Posterior vena cava (tissue), 2 donors: ENCODE measurements at places on chromosomes 1 and 21. TPM values are rescaled to one million over a fixed set of nuclear protein-coding genes. Genes with fewer than 3 reads are reported as not detected.

The FHL3 gene
- 55.6 TPM for total RNA-seq

- no peak for DNase-seq
Measured at GRCh38 chr1:176211396-176212165, 4.5 kb upstream of the COP1 start.

DNA sequence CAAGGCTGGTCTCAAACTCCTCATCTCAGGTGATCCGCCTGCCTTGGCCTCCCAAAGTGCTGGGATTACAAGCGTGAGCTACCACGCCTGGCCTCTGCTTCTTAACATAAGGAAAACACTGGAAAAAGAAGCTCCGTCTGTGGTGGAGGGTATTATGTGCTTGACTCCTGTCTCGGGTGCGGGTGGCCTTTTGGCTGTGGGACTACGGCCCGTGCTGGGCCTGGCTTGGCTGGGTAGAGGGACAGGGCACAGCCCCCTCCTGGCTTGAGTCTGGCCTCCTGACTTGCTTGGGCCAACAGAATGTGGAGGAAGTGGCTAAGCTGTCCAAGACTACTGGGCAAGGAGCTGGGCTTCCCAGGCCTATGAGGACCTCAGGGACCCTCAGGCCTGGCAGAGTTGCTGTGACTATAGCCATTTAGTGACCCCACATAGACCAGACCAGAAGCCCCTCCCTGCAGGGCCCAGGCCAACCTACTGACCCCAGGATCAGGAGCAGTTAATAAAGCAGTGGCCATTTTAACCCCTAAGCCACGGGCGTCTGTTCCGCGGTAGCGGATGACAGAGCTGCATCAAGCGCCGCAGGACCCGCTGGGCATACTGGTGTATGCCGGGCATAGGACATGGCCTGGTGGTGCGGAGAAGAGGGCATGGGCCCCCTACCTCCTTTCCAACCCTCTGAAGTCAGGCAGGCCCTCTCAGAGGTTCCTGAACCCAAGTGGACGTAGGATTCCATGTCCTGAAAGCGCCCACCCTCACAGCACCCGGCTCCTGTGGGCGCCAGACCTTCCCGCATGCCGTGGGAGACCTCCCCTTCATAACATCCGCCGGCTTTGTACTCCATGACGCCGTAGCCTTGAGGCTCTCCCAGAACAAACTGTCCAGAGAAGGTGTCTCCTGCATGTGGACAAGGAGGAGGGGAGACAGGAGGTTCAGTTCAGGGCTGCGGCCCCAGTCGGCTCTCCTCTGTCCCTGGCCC lies 4.4 kb downstream of the MORN1 start:
- DNase-seq = peak; percentile 67

- no peak for DNase-seq
Measured at GRCh38 chr1:94627771-94628498, 86.4 kb upstream of the F3 start.

The GPR153 gene
- 11.8 TPM for total RNA-seq

DNA sequence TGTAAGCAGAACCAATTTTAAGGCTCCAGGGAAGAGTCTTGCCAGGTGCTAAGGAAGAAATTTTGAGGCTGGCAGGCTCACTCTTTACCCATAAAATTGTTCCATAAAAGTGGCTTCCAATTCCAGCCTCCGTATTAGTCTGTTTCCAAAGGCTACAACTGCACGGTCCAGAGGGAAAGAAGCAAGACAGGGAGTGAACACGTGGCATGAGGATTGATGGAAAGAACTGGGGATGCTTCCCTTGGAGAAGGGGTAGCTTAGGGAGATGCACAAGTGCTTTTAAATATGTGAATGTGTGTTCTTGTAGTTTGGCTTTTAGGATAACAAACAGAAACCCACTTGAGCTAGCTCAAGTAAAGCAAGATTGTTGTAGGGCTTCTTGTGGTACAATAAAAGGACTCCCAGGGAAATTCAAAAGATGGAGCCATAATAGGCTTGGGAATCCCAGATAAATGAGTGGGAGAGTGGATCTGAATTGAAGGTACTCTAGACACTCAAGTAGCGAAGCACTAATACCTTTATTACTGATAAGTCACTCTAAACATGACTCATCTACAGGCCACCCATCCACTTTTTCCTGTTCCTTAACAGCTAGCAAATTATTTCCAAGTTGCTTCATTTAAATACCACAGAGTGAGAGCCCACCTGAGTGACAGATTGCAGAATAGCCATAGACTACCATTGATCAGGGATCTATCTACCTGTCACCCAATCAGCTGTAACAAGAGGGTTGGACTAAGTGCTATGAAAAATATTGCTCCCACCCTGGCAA lies 34.8 kb upstream of the NPL start:
- no peak for DNase-seq

The SPRR2B gene
- not detected for total RNA-seq

The SPRR2E gene
- not detected for total RNA-seq

The CYP2J2 gene
- not detected for total RNA-seq

GRCh38 chr1:10823000-10823401 lies 26.6 kb upstream of the CASZ1 start:
- DNase-seq = no peak

The SPRR2A gene
- total RNA-seq = not detected

DNA sequence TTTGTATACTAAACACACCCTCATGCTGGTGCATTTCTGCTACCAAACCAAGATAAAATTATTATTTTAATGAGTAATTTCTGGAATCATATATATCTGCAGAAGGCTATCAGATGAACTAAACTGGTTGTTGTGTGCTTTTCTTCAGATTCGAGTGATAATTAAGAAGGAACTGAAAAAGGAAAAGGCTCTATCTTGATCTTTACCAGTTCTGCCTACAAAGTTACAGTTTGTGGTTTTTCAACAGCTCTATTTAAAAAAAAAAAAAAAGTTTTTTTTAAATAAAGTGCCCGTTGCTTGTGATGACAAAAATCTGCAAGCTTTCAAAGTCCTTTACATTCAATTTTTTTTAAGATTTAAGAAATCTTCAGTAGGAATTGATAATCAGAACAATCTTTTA lies 13.6 kb downstream of the DENND1B start:
- DNase-seq = no peak

The USH2A gene
- total RNA-seq = not detected

- DNase-seq = no peak
Measured at GRCh38 chr1:224380003-224380402, 23.3 kb downstream of the CNIH4 start.

DNA sequence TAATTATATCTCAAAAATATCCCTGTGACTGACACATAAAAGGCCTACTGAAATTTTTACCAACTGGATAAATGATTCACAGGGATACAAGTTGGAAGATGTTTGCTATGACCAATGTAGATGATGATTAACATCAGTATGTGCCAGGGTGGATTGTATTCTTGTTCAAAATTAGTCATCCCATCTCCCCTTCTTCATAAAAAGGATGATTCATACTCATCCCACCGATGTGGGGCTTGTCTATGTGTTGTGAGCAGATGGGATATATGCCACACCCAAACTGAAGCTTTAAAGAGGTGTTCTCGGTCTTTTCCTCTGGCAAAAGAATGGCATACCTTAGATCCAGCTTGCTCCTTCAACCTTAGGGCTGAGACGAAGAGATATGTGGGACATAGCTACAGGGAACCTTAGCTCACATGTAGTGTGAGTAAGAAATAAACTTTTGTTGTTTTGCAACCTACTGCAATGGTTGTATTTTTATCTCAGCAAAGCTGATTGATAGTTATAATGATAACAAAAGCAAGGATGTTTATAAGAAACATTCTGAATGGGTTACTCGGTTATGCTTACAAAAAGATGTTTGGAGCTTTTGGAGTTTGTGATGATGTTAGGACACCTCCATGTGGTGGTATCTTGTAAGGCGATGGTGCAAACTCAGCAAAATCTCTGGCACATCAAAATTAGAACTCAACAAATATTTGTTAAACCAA lies 29.4 kb downstream of the SPATA17 start:
- DNase-seq = no peak

DNA sequence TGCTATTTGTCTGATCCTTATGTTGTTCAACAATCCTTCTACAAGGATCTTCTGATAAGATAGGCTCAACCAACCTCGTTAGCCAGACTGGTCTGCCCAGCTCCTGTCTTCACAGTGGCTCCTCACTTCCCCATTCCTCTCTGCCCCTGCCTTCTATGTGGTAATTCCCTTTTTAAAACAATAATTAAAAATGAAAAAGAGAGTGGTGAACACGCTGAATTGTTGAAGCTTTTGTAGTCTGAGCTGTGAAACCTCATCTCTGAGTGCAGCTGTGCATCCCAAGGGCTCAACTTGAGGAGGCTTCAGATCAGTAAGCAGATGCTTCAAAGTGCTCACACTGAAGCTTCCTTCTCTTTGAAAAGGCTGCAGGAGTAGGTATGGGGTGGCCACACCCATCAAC lies 70.7 kb upstream of the JUN start:
- DNase-seq = no peak

The PGBD5 gene
- 0.56 TPM for total RNA-seq

The LHX4 gene
- total RNA-seq = not detected

The YOD1 gene
- total RNA-seq = 7.0 TPM

DNA sequence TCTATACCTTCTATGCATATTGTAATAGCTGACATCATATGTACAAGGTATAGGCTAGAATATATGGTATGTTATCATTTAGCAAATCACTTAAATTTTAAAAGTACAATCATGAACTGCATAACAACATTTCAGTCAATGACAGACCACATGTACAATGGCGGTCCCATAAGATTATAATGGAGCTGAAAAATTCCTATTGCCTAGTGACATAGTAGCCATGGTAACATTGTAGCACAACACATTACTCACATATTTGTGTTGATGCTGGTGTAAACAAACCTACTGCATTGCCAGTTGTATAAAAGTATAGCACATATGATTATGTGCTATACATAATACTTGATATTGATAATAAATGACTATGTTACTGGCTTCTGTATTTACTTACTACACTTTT lies 8.9 kb downstream of the RAB3B start:
- DNase-seq = no peak

DNA sequence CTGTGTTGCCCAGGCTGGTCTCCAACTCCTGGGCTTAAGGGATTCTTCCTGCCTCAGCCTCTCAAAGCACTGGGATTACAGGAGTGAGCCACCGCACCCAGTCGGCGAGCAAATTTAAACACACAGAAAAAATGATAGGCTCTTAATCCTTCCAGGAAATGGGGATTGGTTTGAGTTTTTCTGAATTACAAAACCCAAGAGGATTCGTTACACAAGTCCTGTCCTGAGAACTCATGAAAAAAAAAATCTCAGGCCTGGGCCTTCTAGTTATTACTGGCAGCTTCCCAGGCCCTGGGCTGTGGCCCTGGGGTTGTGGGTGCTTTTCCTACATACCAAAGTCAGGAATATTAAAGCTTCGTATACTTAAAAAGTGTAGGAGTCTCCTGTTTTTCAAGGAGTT lies 6.3 kb upstream of the IFNGR2 start:
- DNase-seq = no peak

The RNU1-4 gene
- total RNA-seq = 12,584 TPM

The C1orf167 gene
- total RNA-seq = 2.3 TPM

DNA sequence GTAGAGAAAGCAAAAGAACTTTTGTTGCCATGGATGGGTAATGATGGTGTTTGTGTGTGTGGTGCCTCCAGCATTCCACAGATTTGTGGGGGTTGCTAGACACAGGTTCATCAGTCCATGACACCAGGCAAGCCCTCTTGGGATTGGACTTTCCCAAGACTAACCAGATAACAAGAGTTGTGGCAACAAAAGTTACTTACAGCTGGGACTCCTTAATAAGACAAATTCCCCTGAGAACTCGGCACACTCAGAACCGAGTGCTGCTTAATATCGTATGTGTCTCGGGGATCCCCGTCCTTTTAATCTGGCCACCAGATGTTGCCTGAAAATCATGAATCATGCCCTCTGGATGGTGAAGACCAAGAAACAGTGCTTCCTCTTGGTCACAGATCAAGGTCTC lies 193.3 kb downstream of the AJAP1 start:
- no peak for DNase-seq
